ENCODE measurements at places on chromosomes 7 and 10.

- DNase-seq: peak; percentile 94
Measured at GRCh38 chr7:42493436-42494198, 256.6 kb upstream of the GLI3 start.

GRCh38 chr7:136687693-136688322 lies 180.6 kb upstream of the CHRM2 start:
- no peak for DNase-seq

GRCh38 chr10:110376767-110377160 lies 72.0 kb upstream of the SMNDC1 start:
- no peak for DNase-seq

GRCh38 chr7:81616951-81617350 lies 152.9 kb downstream of the HGF start:
- peak; percentile 64 for DNase-seq

- DNase-seq: peak; percentile 87
Measured at GRCh38 chr7:117098457-117098856, 145.2 kb downstream of the ST7 start.

GRCh38 chr7:137025469-137026175 lies 157.2 kb downstream of the CHRM2 start:
- no peak for DNase-seq

GRCh38 chr10:293636-294035 lies 158.4 kb downstream of the ZMYND11 start:
- DNase-seq: no peak

- DNase-seq: no peak
Measured at GRCh38 chr10:59395984-59396383, 33.6 kb upstream of the FAM13C start.

GRCh38 chr7:134813663-134814396 lies 34.4 kb downstream of the CALD1 start:
- no peak for DNase-seq

GRCh38 chr7:103003004-103003403 lies 71.6 kb downstream of the FBXL13 start:
- no peak for DNase-seq

DNA sequence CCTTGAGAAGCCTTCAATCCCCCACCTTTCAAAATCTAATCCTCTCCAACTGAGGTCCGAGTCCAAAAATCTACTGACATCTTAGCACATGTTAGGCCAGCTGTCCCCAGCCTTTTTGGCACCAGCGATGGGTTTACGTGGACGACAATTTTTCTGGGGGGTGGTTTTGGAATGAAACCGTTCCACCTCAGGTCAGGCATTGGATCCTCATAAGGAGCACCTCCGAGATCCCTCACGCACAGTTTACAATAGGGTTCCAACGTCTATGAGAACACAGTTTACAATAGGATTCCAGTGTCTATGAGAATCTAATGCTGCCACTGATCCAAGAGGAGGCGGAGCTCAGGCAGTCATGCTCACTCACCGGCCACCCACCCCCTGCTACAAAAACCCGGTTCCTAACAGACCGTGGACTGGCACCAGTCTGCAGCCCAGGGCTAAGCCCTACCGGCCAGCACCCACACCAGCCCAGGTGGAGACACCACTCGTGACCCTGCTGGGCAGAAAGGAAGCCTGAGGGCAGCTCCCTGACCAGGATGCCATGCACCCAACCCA lies 107.6 kb downstream of the DIP2C start:
- DNase-seq: no peak

- no peak for DNase-seq
Measured at GRCh38 chr10:50248062-50248461, 3.3 kb downstream of the ASAH2 start.

DNA sequence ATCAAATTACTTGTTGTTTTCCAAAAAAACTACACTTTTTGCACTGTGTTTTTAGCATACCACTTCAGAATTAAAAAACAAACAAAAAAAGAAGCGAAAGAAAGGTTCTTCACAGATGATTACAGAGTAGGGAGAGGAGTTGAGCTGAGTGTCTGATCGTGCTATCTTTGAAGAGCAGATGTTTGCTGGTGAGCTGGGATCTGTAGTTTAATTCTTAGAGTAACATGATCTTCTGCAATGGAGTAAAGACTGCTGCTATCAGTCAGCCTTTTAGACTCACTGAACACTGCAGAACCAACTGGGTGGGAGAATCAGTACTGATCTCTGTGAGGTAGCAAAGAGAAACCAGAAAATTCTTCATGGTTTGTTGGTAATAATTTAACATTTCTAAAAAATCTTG lies 1197.8 kb upstream of the SORCS1 start:
- DNase-seq: no peak

GRCh38 chr7:38052786-38053185 lies 125.3 kb upstream of the STARD3NL start:
- DNase-seq: no peak

DNA sequence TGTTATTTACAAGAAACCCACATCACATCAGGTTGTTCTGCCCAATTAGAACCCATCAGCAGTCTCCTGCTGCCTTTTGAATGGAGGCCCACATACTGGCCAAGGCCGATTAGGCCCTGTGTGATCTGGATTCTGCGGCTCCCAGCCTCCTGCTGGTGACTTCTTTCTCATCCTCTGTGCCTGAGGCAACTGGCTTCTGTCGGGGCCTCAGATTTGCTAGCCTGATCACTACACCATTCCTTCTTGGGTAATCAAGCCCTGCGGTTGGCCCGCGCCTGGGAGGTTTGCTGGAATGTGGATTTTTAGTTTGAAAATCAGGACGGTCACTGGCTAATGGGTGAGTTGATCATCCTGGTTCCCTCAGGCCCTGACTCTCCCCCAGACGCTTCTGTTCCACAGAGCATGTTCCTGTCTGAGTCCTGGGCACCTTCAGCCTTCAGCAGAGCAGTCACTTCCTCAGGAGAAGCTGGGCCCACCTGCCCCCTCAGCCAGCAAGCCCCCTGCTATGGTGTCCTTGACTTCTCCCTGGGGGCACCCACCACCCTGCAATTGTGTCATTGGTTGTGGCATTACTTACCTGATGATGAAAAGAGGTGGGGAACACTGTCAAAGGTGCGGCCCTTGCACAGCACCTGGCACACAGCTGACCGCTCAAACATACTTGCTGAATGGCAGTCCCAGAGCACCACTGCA lies 207.6 kb downstream of the PHTF2 start:
- no peak for DNase-seq

DNA sequence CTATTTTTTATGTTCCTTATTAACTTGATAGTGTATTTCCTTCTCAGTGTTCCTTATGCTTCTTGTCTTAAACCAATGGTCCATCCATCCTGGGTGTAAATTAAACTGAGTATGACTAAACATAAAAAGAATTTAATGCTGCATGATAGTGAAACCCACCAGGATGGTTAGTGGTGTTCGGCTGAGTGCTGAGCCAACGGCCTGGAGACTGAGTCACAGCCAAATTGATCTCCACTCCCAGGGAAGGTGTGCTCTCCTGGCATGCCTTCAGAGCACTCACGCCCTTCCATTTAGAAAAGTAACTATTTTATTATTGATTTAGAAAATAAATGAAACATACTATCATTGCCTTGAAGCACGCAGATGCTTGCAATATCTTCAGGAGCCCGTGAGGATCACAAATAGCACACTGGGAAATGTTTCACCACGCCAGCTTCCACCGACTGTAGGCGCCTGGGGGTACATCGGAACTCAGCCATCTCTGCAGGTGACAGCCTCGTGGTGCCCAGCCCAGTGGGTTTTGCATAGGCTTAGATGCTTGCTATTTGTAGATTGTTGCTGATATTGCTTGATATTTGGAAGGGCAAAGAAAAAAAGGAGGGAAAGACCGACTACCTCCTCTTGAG lies 40.0 kb upstream of the LOXL4 start:
- peak; percentile 53 for DNase-seq

GRCh38 chr7:71595176-71595575 lies 463.2 kb downstream of the GALNT17 start:
- DNase-seq: no peak

DNA sequence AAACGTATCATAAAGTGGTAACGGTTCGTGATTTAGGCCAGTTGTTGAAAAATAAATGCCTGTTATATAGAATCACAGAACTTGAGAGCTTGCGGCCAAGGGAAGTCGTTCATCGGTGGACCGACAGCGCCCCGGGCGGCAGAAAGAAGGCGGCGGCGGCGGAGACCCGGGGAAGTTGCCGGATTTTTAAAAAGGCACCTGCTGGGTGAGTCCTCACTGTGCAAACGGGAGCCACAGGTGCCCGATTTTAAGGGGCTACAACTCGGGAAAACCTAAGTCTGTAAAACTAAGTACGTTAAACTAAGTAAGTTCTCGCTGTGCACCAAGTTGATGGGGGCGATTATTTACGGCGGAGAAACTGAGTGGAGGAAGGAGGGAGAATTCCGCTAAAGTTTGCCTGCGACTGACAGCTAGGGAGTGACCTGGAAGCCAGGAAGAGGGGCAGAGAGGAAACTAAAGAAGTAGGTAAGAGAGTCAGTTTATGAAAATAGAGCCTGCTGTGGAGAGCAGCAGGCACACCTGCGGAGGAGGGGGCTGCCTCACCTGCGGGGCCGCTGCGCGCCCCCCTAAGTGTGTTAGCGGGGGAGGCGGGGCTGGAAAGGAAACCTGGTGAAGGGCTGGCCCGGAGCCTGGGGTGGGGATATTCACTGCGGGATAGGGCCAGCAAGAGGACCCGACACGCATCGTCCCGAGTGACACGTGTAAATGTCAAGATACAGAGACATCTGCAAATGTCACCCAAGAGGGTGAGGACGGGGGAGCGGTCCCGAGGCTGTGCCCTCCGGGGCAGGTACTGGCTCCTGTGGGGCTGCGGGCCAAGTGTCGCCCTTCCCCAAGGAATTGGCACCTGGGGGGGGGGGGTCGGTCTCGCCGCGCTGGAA lies 996 bp downstream of the ADAM12 start:
- DNase-seq: peak; percentile 45

- no peak for DNase-seq
Measured at GRCh38 chr10:34049887-34050286, 715.4 kb upstream of the NRP1 start.

DNA sequence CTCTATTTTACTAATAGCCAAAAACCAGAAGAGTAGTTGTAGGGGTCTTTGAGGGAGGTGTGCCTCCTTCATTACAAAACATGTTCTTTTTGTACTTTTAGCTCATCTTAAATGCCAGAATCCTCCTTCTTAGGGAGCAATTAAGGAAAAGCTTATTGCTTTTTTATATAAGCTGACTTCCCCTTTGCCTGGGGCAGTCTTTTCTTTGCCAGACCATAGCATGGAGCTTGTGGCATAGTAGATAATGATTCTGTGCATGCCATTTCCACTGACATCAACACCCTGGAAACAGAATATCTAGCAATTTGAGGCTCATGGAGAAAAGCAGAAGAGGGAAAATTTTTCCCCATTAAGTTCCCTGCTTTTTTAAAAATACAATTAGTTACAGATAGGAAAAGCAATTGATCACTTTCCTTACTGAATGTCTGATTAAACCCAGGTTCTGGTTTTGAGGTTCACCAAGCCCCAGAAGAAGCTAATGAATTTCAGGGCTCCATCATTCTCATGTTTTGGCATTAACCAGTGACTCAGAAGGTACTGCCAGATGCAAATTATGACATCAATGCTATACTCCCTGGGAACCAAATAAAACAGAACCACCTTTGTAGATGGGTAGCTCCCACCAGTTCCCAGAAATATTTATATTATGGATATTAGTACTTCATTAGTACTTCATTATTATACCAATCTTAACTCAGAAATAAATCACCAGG lies 410.6 kb downstream of the KCNMA1 start:
- DNase-seq: peak; percentile 60

DNA sequence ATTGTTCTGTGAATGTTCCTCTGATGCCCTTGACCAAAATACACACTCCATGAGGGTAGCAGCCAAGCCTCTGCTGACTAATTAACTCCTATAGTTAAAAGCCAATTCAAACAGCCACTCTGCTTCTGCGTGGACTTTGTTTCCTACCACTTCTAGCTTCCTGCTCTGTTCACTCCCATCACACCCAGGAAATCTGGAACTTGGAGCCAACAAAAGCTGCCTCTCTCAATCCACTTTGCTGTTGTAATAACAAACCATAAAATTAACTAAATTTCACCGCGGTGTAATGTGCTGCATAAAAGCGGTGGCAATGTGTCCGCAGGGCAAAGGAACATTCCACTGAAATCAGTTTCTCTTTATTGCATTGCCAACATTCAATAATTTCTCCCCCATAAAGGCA lies 239.5 kb downstream of the PLXNA4 start:
- no peak for DNase-seq

DNA sequence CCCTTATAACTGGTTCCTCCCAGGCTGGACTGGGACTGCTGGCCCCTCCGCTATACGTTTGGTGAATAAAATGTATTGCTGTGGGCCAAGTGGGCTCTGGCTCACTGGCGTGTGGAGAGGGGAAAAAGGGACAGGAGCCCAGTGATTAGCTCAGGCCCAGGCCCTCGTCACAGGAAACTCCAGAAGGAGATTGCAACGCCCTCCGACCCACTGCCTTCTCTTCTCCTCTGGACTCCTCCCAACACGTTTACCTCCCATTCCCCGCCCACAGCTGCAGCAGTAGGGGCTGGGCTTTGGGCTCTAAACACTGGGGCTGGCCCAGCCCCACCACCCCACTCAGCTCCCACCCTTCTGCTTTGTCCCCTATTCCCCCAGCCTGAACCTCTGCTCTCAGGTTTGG lies 173.9 kb downstream of the NEURL1 start:
- DNase-seq: no peak

GRCh38 chr7:122166740-122167139 lies 22.7 kb upstream of the AASS start:
- DNase-seq: peak; percentile 89

- DNase-seq: no peak
Measured at GRCh38 chr10:10956681-10957542, 60.8 kb upstream of the CELF2 start.

DNA sequence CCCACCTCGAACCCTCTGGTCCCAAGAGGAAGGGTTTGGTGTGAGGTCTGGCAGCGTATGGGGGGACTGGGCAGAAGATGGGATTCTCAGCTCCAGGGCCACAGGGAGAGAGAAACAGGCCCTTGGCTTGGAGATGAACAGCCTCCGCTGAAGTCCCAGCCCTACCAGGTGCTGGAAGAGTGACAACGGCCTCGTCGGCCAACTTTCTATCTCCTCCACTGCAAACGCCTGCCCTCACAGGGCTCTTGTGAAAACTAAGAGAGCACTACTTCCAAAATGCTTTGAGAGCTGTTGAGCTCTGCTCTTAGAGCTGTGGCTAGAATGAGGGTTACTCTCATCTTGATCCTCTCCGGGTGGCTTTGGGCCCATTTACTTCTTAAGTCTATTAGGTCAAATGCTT lies 63.5 kb downstream of the AFAP1L2 start:
- DNase-seq: no peak

- DNase-seq: peak; percentile 77
Measured at GRCh38 chr7:28065721-28066285, 114.8 kb downstream of the JAZF1 start.

- no peak for DNase-seq
Measured at GRCh38 chr10:77837925-77838595, 88.5 kb downstream of the DLG5 start.

GRCh38 chr7:107559864-107560263 lies 3.9 kb downstream of the COG5 start:
- peak; percentile 34 for DNase-seq

- no peak for DNase-seq
Measured at GRCh38 chr10:110980807-110981206, 61.4 kb downstream of the SHOC2 start.

- no peak for DNase-seq
Measured at GRCh38 chr7:17103170-17103569, 195.3 kb upstream of the AHR start.

- DNase-seq: no peak
Measured at GRCh38 chr10:83701799-83702198, 437.5 kb upstream of the GHITM start.
